ENCODE measurements at places on chromosomes 16 and 17.
A peak's percentile ranks its signal among the peaks of the same experiment; 100 is the strongest.

- peak; percentile 27 for DNase-seq
These were observed 787 bp upstream of the CCL3L1 start for GRCh38 chr17:36197387-36197703.

- no peak for DNase-seq
These were observed 57.7 kb downstream of the OR1D5 start for GRCh38 chr17:3005696-3006095.

DNA sequence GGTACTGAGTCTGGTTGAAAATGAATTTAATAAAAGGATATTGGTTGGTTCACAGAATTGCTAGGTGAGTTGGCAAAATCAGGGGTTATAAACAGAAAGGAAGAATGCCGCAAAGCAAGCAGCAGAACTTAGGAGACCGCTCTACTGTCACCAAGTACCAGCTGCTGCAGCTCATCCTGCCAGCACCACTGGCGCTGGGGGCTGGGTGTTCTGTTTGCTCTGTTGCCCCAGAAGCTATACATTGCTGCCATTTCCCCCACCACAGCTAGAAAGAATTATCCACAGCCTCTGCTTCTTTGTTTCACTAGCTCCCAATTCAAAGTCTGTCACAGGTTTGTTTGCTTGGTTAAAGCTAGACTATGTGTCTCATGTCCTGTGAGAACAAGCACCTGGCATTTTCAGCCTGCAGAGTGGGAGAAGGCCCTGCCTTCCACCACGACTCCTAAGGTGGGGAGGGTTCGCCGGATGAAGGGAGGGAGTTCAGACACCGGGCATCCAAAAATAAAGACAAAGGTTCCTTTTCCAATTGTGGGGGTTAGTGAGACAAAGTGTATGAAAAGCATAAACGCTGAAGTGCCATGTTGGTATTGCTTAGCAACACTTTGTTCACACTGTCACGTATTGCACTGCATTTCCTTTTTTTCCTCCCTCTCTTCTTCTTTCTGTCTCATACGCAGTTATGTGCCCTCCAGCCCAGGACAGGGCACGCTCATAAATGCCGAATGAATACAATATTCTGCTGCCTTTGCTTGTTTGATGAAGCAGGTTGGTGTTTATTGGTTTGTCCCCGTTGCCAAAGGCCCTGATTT is 9.6 kb upstream of the CPD start:
- DNase-seq: no peak

- DNase-seq: no peak
These were observed 1.9 kb upstream of the GAA start for GRCh38 chr17:80099291-80100034.

- DNase-seq: no peak
These were observed 519.3 kb downstream of the HAPSTR1 start for GRCh38 chr16:9610727-9611126.

GRCh38 chr17:64176556-64176955 is 46.6 kb upstream of the ERN1 start:
- DNase-seq: no peak

- DNase-seq: no peak
These were observed at the start of gene CRYM for GRCh38 chr16:21277927-21278706. TSS of gene CRYM (minus strand) at chr16:21278290. CDS start at chr16:21278251, 39 bp downstream.

DNA sequence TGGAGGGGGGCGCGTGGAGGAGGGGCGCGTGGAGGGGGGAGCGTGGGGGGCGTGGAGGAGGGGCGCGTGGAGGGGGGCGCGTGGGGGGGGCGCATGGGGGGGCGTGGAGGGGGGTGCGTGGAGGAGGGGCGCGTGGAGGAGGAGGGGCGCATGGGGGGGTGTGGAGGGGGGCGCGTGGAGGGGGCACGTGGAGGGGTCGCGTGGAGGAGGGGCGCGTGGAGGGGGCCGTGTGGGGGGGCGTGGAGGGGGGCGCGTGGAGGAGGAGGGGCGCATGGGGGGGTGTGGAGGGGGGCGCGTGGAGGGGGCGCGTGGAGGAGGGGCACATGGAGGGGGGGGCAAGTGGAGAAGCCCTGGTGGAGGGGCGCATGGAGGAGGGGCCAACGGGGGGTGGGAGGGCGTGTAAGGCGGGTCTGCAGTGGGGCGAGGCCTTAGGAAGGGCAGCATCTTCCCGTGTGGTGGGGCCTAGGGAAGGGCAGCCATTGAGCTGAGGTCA is 7.3 kb downstream of the MSLN start:
- DNase-seq: no peak

- DNase-seq: no peak
These were observed 219.7 kb downstream of the TMEM114 start for GRCh38 chr16:8370374-8371270.

DNA sequence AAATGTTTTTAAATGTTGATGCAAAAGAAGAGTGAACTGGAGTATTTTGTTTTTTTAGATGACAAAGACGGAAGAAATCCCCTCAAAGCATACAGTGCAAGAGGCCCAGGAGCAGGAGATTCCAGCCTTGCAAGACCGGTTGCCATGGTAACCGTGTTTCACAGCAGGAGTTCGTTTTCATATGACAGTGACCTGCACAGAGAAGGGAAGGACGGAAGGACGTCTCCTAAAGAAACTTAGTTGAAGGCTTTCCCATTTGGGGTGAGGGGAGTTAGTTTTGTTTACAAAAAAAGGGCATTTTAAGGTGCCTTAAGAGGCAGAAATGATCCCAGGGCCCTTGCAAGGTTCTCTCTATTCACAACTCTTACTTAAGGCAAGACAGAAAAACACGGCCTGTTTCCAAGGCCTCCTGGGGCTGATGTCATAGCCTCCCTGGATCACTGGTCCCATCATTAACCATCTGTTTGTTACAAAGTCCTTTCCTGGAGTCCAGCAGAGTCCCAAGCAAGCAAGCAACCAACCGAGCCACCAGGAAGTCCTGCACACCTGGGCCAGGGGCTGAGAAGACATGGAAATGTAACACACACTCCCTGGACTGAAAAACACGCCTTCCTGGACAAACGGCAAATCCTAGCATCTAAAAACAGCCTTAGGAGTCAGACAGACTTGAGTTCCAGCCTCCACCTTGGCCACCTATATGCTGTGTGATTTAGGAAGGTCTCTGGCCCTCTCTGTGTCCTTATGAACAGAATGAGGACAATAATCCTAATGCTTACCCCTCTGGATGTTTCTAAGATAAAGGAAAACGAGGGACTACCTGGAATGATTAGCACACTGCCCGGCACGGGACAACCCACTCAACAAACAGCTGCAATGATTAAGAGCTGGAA is 30.3 kb upstream of the RPH3AL start:
- no peak for DNase-seq

- no peak for DNase-seq
These were observed 5.0 kb downstream of the KCNH6 start for GRCh38 chr17:63528183-63528582.

DNA sequence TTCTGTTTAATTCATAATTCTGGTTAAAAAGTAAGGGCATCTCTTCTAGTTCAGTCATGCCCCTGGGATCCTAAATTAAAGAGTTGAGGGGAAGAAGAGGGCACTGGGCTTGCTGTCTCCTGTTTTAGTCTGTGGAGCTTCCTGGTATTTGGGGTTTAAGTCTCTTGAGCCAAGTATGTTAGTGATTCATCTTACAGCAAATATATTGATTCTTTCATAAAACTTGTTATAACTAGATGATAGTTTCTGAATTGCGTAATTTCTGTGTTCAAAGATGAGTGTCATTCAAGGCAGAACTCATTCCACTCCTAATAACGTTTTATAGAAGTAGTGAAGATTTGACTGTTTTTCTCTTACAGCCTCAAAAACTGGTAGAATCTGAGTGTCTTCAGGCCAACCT is 1.7 kb downstream of the TXNDC17 start:
- no peak for DNase-seq

- DNase-seq: no peak
These were observed 72.6 kb downstream of the CLEC16A start for GRCh38 chr16:11016993-11017392.

GRCh38 chr17:66444031-66444430 is 141.6 kb downstream of the PRKCA start:
- no peak for DNase-seq

GRCh38 chr17:10069301-10069700 is 129.1 kb downstream of the GAS7 start:
- DNase-seq: no peak

DNA sequence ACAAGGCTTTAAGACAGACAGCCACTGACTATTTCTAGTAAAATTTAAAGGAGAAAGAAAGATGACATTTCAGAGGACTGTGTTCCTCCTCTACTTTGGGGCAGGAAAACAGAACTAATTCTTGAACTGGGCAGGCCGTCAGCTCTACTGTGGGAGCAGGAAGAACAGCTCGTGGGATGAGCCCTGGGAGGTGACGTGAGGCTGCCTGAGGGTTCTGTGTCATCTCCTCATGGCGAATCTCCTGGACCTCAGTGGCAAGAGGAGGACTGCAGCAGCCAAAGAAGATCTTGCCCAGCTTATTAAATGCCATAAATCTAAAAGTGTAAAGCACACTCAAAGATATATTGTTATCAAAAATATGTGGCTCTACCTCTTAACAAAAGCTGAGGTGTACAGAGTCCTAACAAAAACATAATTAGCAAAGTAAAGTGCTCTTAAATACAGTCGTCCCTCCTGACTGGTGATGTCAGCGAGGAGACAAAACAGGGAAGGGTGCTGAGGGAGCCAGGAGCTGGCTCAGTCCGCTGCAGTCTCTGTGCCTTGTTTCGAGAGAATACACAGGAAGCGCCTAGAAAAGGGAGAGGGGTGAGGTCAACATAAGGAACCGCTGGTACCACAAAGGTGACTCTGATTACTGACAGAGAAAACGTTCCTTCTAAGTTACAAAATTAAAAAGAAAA is 58.0 kb downstream of the CREBBP start:
- no peak for DNase-seq
